ENCODE measurements at places on chromosomes 16 and 17.

GRCh38 chr17:77478281-77478680 lies 337.5 kb downstream of the SEC14L1 start:
- DNase-seq, result peak; percentile 45

GRCh38 chr16:80463326-80463725 lies 77.5 kb upstream of the DYNLRB2 start:
- no peak for DNase-seq

- no peak for DNase-seq
These were observed 3.9 kb downstream of the ITGA2B start for GRCh38 chr17:44385287-44386181.

DNA sequence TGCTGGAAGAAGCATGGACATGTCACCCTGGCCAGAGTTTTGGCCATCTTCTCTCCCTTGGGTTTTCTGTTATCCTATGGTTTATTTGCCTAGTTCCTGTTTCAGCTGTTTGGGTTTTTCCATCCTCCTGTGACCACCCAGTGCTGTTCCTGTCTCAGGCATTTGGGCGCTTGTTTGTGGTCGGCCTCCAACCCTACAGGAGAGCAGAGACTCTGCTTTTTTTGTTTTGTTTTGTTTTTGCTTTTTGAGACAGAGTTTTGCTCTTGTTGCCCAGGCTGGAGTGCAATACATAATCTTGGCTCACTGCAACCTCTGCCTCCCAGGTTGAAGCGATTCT lies 3.3 kb upstream of the ZC3H7A start:
- no peak for DNase-seq

GRCh38 chr17:4309897-4310296 lies 46.1 kb upstream of the ANKFY1 start:
- no peak for DNase-seq

GRCh38 chr17:50779747-50780353 lies 12.5 kb upstream of the ANKRD40CL start:
- DNase-seq, result no peak

DNA sequence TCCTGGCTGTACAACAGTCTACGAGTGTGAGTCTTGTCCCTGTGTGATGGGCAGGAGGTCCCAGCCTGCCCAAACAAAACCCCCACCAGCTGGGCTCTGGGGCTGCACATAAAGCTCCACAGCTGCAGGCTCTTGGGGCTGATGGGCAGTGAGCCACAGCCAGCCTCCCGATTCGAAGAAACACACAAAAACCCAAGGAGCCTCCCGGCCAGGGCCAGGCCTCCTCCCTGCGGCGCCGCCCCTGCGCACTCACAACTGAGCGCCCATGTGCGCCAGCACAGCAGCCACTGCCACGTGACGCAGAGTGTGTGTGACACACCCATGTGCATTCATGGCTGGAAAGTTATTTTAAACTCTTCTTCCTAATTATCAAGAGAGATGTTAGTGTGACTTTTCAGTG lies 30.6 kb upstream of the FAAP100 start:
- no peak for DNase-seq

DNA sequence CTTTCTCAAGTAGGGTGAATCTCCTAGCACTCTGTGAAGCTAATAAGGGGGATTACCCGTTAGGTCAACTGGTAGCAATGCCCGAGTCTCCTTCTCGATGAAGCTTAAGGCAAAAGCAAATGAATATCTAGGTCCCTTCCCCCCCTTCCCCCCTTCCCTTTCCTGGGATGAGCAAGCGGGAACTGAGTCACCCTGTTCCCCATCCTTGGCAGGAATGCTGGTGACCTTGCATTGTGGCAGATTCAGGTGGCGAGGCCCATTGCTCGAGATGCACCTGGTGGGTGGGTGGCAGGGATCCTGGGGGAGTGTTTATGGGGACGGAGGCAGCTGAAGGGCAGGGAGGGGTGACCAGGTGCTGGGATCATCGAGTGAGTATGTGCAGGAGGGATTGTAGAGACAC lies 7.1 kb downstream of the NXPH3 start:
- no peak for DNase-seq

- DNase-seq, result no peak
These were observed 6.2 kb upstream of the SLC25A19 start for GRCh38 chr17:75295201-75296158.

GRCh38 chr16:11256661-11257130 lies 692 bp upstream of the SOCS1 start:
- no peak for DNase-seq

- no peak for DNase-seq
These were observed 203.3 kb upstream of the TBX2 start for GRCh38 chr17:61196302-61196704.

DNA sequence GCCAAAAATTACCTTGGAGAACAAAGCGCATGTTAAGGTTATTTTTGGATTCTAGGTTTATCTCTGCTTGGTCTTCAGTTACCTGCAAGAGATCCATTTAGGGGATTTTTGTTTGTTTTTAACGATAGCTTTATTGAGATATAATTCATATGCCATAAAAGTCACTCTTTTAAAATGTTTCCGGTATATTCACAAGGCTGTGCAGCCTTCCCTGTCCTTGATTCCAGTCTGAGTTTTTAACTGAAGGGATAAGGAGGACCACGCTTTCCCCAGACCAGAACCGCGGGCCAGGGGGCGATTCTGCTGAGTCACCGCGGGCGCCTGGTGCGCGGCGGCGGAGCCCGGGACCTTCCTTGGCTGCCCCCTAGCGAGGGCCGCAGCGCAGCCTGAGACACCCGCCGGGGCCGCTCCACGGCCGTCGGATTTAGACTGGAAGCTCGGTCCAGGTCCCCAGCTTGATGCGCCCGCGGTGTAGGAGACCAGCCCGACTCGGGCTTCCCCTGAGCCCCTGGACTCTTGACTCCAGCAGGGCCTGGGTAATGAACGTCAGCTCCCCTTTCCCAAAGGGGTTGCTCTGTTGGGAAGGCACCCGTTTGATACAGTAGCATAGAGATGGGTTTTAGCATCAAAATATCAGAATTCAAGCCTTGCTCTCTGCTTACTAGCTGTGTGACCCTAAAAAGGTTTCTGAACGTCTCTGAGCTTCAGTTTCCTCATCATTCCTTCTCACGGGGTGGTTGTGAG lies 50.0 kb upstream of the STH start:
- no peak for DNase-seq

- DNase-seq, result no peak
These were observed 52.0 kb upstream of the TEX2 start for GRCh38 chr17:64315032-64315490.

DNA sequence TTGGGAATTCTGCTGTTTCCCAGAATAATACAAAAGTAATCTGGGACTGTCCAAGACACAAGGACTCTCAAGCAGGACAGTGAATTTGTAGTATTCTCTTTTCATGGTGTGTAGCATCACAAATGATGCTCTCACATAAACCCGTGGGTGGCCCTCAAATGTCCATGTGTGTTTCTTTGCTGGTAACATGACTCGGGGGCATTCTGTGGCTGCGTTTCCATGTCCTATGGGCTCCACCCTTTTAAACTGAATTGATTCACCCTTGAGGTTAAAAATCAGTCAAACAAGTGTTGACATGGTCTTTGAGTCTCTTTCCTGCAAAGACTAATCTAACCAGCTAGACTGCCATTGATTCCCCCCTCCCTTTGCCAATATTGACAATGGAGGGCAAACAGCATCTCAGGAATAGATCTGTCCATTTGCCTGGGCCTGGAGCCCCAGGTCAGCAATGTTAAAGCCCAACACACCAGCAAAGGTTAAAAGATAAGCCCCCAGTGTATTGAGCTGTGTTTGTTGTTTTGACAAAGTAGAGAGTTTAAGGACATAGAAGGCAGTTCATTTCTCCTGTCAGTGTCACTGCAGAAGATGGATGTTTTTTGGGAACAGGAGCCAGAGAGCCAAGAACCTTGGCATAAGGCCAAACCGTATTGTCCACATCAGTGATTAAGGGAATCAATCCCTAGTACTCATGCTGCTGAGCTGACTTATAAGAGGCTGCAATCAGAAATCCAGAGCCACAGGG lies 117.1 kb upstream of the COX10 start:
- no peak for DNase-seq

- DNase-seq, result no peak
These were observed 62.3 kb downstream of the TMEM100 start for GRCh38 chr17:55660178-55660886.

DNA sequence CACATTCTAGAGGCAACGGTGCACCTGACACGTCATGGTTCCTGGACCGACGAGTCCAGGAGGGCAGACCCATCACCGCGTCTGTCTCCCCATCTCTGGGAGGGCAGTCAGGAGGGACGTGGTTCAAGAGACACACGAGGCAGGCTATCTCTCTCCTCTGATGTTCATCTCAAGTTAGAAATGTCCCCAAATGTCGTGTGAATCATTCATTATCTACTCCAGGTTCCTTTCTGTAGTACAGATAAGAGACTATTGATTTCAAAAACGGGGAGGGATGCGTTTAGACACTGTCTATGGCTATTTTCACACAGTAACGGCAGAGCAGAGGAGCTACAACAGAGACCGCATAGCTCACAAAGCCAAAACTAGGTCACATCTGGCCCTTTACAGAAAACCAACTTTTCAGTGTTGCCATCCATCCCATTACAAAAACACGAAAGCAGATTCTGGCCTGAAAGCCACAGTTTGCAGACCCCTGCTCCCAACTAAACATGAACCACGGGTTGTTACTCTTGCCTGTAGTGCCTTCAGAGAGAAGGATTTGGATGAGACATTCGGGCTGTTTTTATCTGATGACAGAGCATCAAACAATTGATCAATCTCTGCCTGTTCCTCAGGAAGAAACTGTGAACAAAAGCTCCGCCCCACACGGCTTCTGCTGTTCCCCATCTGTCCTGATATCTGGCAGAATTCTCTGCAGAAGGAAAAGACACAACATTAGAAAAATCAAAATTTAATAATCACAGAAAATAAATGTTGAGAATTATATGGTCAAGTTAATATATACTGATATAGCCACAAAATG lies 6.8 kb downstream of the MEAK7 start:
- no peak for DNase-seq

GRCh38 chr16:48347191-48347865 lies 37.9 kb downstream of the SIAH1 start:
- DNase-seq, result no peak

- DNase-seq, result no peak
These were observed 242.0 kb downstream of the HS3ST3A1 start for GRCh38 chr17:13359774-13360173.
